ENCODE measurements at places on chromosomes 5 and 9.

DNA sequence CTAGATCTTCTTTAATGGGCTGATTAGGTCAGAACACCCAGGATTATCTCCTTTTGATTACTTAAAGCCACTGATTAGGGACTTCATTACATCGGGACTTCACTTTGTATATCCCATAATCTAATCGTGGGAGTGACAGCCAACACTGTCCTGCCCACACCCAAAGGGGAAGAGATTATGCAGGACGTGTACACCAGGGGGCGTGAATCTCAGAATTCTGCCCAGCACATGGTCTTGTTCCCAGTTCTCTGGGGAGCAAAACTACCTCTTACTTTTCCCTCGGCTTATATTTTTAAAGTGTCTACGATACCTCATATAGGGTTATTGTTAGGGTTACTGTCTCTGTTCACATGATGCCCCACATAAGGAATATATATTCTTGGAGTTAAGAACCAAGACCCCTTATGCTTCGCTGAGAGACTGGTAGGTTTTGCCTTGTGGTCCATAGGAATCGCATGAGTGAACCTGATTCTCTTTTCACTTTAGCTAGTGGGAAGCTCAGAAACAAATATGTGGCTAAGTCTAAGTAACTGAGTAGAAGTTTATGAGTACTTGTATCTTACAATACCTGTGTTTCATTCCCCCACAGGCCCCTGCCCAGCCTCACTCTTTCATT lies 192.7 kb downstream of the GNA14 start:
- DNase-seq = peak; percentile 44

DNA sequence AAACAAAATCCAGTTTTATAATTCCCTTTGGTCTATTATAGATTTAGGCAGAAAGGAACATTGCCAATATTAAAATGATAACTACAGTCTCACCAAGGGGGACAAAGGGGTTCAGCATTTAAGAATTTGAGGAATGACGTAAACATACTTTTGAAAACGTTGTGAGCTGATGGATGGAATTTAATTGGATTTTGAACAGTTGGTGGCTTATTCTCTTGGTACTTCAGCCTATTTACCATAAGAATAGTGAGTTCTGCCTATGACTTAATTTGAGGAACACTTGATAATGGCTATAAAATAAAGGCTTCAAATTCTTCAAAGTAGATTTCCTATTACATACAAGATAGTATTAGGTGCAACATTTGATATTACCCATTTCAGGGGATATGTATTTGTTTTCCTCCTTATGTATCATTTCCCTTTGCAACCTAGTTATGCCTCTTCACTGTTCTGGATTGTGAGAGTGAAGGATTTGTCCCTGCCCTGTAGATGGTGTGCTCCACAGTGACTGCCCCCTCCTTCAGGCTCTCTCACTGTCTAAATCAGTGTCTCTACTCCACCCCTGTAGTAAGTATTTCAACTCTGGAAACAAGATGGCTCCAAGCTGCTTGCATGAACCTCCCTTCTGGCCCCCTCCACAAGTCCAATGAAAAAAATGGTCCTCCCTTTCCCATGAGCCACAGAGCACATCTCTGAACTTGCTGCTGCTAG lies 225.6 kb downstream of the ARHGEF28 start:
- DNase-seq = no peak

- no peak for DNase-seq
These were observed 126.5 kb downstream of the MRPL36 start for GRCh38 chr5:1673042-1673677.

GRCh38 chr5:171975877-171976667 lies 30.4 kb downstream of the FBXW11 start:
- DNase-seq = no peak

GRCh38 chr5:157568720-157569119 lies 6.9 kb downstream of the ADAM19 start:
- no peak for DNase-seq

DNA sequence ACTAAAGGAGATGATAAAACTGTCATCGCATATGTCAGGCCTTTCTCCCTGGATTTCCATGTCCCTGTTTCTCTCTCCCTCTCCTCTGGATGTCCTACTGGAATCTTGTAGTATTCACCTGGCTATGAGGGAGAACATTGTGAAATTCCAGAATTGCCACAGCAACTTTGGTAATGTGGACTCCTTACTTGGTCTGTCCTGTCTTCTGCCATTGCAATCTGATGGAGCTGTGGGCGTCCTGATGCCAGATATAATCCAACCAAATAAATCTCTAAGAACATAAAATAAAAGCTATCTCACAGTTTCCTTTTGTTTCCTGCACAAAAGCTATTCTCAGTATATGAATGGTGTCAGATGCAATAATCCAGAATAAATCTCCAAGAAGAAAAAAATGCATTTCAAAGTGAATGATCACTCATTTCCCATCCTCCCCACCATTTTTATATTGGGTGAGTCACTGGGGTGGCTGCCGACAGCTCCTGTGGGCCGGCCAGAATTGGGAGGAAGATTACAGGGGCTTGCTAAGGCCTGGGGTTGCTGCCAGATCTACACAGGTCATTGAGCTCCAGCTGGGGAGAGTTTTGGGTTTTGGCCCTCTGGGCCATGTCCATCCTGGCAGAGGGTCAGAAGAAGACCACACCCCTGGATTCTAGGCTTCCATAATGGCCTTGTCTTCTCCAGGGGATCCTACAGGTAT lies 160.7 kb upstream of the PITX1 start:
- DNase-seq = no peak

- no peak for DNase-seq
These were observed 46.9 kb upstream of the DNAH5 start for GRCh38 chr5:13991365-13991764.

GRCh38 chr9:126436545-126437267 lies 110.1 kb downstream of the MVB12B start:
- no peak for DNase-seq

GRCh38 chr5:175383350-175383749 lies 60.6 kb downstream of the DRD1 start:
- no peak for DNase-seq

DNA sequence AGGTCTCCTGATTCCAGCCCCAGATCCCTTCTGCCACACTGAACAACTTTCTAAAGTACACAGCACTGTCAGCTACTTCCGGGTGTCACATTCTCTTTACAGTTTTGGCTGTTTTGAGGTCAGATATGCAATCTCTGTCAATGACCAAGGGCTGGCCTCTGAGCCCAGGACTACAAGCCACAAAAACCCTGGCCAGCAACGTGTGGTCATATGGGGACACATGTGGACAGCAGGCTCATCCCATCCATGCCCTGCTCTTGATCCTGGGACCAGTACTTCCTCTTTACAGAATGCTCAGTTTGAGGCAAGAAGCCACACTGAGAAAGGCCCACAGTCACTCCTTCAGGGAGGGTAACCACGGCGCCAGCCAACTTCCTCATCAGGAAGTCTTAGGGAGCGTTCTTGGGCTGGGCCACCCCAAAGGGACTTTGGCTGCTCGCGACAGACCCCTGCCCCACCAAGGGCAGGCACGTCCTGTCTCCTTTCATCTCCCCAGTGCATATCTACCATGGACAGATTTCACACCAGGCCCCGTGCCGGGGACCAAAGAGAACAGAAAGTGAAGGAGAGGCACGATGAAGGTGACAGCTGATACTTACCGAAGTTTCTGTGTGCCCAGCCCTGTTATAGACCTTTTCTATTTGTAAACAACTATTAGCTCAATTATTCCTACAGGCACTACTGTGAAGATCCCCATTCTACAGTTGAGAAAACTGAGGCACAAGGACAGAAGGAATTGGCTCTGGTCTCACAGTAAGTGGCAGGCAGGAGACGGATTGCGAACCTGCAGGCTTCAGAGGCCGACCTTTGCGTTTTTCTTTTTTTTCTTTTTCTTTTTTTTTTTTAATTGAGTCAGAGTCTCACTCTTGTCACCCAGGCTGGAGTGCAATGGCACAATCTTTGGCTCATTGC lies 37.3 kb downstream of the STK10 start:
- no peak for DNase-seq

- no peak for DNase-seq
These were observed 34.4 kb upstream of the CCDC112 start for GRCh38 chr5:115330830-115331229.

- no peak for DNase-seq
These were observed 10.6 kb upstream of the FAM163B start for GRCh38 chr9:133619791-133620190.

DNA sequence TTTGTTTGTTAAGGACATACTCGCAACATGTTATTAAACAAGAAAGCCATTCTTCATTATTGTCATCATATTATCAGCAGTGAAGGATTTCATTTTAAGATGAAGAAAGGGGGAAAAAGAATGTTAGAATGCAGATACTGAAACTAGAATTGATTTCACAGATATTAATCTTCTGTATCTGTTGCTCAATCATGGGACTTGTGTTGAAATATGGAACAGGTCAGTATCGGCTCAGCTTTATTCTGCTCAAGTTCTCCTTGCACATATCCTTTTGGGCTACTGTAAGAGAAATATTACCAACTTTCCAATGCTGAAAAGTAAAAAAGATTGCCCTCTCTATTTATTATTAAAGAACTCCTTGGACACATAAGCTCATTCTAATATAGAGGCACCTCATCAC lies 13.8 kb upstream of the ANXA1 start:
- DNase-seq = no peak

GRCh38 chr5:154286557-154286956 lies 96.0 kb downstream of the GALNT10 start:
- no peak for DNase-seq

DNA sequence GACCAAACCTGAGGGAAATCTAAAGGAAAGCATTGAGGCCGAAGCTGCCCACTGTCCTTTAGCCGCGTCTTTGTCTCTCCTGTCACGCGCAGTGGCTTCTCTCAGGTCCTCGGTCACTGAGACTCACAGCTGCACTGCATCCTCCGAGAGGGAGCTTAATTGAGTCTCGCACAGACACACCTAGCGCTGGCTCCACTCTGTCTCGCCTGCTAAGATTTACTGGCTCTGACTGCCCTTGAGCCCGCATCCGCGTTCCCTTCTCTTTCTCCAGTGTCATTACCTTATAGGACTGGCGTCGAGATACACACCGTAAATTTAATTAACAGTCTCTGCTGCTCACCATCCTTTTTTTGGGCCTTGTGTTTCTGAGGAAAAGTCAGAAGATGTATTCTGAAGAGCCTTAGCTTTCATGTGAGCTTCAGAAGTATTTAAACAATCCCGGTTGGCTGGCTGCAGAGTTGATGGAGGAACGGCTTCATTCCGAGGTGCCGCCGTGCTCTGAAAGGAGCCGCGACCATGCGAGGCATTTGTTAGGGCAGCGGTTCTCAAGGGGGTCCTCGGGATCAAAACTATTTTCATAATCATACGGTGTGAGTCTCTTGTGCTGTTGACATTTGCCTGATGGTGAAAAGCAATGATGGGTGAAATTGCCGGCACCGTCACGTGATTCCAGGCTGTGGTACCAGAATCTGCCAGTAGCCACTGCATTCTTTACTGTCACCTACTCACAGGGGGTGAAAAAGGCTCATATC lies 58.3 kb downstream of the GPR107 start:
- no peak for DNase-seq

DNA sequence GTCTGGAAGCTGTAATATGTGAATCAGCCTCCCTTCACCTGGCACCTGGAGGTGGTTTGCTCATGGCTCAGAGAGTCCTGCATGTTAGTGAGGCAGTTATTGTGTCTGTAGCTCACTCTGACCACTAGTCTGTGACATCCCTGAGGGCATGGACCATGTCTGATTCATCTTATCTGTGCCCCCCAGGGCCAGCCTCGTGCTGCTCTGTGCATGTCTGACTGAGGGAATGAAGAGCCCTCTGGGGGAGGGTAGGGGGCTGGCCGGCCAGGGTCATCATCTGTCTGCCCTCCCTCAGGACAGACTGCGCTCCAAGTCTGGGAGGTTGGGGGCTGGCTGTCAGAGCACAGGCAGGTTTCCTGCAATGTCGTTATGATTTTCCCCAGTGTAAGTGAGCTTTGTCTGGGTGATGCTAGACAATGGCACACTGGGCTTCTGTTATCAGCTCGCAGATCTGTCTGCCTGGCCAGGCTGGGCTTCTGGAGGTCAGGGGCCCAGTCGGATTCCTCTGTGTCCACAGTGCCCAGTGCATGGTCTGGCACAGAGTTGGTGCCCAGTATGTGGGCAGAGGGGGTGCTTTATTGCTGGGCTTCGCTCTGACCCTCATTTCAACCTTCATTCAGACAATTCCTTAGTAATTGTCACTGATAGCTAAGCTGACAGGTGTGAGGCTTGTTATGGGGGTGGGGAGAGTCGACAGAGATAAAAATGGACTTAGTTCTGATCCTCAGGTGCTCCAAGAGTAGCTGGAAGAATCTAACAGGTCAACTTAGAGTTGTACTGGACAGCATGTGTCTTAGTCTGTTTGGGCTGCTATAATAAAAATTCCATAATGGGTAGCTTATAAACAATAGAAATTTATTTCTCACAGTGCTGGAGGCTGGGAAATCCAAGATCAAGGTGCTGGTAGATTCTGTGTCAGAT lies 85.7 kb upstream of the SHB start:
- DNase-seq = no peak

DNA sequence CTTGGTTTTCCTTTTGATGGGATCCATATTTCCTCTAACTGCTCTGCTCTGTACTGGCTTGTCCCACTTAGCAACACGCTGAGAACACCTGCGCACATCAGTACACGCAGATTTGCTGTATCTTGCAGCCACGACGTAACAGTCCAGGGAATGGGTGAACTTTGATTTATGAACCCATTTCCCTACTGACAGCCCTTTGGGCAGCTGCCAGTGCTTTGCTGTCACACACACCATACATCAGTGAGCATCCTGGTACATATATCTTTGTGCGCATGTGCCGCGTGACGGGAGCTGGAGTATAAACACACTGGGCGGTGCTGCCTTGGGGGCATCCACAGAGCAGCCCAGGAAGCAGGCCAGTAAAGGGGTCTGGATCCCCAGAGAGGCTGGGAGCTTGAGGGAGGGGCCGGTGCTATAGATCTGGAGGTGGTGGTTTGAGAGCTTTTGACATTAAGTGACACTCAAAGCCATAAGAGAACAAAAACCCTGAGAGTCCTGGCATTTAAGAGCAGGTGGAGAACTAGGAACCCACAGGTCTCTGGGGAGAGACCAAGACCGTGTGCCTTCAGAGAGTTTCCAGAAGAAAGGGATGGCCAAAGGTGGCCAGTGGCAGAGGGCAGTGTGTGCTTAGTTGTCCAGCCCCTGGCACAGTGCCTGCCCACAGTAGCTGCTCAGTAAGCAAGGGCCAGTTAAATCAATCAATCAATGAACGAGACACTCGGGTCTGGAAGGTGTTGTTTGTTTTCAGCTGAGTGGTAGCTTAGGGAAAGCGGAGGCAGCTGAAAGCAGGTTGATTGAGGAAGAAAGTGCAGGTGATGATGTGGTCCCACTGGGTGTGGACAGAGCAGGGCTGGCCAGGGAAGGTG lies 53.7 kb downstream of the LMX1B start:
- DNase-seq = no peak
